T-cell (primary cell): ENCODE measurements at places on chromosomes 13 and 19. TPM values are rescaled to one million over a fixed set of nuclear protein-coding genes. Genes with fewer than 3 reads are reported as not detected.

DNA sequence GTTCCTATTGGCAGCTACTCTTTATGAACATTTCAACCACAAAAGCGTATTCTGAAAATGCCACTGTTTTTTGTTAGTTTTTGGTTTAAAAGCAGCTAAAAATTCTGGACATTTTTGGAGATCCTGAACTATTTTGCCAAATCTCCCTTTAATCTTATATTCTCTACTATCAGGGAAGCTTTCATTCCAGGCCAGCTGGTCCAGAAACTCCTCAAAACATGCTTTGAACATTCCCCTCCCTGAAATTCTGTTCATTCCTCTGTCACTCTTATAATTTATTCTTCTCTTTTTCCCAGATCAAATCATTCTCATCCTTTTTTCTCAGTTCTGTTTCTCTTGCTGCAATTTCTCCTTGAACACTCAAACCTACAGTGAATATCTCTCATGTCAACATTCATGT, 790.9 kb upstream of the ARGLU1 start:
- H3K27me3 ChIP-seq, result no peaks in the 10 kb centered on the region
- no peak overlapping the region for H3K4me3 ChIP-seq
- H3K4me1 ChIP-seq, result no peaks in the 10 kb centered on the region
- H3K27ac ChIP-seq, result no peak overlapping the region
- H3K36me3 ChIP-seq, result no peaks in the 10 kb centered on the region

DNA sequence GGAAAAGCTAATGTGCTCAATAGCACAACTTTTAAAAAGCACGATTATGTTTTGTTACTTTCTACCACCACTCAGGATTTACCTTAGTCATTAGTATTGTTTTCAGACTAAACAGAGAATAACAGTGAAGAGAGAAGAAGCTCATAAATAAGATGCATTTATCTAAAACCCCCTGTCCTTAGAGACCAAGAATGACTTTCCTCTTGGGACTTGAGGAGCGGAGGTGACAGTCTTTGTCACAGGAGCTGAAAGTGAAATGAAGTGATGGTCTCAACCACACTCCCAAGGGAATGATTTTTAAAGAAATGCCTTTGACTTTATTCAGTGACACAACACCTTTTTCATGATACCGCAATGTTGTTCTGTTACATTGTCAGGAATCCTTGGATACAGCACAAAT, 190.6 kb upstream of the NBEA start:
- no peak for DNase-seq
- H3K27me3 ChIP-seq, result peaks cover 11% of the 10 kb centered on the region
- H3K27ac ChIP-seq, result no peak overlapping the region
- H3K36me3 ChIP-seq, result no peaks in the 10 kb centered on the region

DNA sequence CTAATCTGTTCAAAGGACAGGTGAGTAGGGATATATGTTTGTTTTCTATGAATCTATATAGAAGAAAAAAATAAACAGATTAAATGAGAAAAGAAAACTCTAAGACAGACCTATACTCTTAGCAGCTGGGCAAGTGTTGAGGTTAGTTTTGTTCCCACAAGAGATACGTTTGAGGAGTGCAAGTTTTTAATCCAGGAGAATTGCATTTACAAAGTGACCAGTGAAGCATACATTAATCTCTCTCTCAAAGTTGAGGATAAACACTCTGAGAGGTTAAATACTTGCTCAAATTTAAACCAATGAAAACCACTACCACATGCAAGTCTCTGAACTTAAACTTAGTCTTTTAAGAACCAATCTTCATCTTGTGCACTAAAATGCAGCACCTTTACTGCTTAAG, 930.5 kb upstream of the MIR17HG start:
- DNase-seq, result no peak
- H3K27ac ChIP-seq, result no peak overlapping the region
- H3K36me3 ChIP-seq, result no peaks in the 10 kb centered on the region
- H3K4me3 ChIP-seq, result no peak overlapping the region
- no peaks in the 10 kb centered on the region for H3K4me1 ChIP-seq
- H3K27me3 ChIP-seq, result no peaks in the 10 kb centered on the region

GRCh38 chr19:45446944-45447343, 20.9 kb upstream of the FOSB start:
- peaks cover 9% of the 10 kb centered on the region for H3K4me1 ChIP-seq
- H3K27ac ChIP-seq, result no peak overlapping the region
- no peak for DNase-seq
- no peak overlapping the region for H3K4me3 ChIP-seq

GRCh38 chr13:27621116-27621365, 651 bp upstream of the POLR1D start:
- peak overlapping the region; percentile 96 for H3K27ac ChIP-seq
- H3K36me3 ChIP-seq, result no peaks in the 10 kb centered on the region
- peaks cover 21% of the 10 kb centered on the region for H3K4me1 ChIP-seq

- H3K27ac ChIP-seq, result no peak overlapping the region
- no peak for DNase-seq
- no peak overlapping the region for H3K4me3 ChIP-seq
Observed at GRCh38 chr19:434152-434960, 25.4 kb upstream of the C2CD4C start.

DNA sequence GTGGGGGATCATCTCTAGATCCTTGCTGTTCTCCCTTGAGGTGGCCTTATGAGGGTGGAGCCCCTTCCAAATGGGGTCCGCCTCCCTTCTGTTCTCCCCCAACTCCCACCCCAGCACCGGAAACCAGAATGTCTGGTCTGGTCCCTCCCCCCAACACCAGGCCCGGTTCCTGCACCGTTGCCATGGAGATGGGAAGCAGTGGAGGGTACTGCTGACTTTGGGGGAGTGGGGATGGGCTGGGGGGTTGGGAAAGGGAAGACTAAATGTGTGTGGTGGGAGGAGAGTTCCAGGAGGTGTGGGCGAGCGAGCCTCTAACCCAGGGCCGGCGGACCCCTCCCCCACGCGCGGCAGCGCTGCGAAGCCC, 1.7 kb downstream of the SHANK1 start:
- H3K27me3 ChIP-seq, result peaks cover 4% of the 10 kb centered on the region
- H3K27ac ChIP-seq, result no peak overlapping the region
- no peak overlapping the region for H3K4me3 ChIP-seq
- DNase-seq, result no peak
- peaks cover 27% of the 10 kb centered on the region for H3K4me1 ChIP-seq
- no peaks in the 10 kb centered on the region for H3K36me3 ChIP-seq

DNA sequence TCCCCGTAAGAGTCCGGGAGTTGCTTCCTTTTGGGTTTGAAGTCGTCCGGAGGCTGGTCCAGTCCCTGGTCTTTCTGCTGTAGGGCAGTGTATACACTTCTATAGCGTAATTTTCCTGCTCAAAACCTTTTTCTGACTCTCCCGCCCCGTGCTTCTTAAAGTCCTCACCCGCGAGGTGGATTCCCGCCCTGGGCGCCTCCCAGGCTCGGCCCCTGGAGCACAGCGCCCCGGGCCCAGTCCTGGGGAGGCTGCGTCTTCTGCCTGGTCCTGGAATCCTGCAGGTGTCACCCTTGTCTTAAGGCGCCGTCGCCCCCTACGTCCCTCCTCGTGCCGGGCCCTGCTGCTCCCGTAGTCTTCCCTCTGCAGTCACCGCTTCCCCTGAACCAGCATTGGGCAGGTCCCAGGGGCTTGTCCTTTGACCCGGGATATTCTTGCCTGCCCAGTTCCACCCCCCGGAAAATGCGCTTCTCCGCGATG, 34.4 kb upstream of the ZNF808 start:
- no peaks in the 10 kb centered on the region for H3K36me3 ChIP-seq
- H3K4me3 ChIP-seq, result peak overlapping the region; percentile 44
- H3K27me3 ChIP-seq, result peaks cover 13% of the 10 kb centered on the region
- DNase-seq, result no peak

GRCh38 chr19:23901360-23901759, 13.3 kb upstream of the ZNF726 start:
- H3K36me3 ChIP-seq, result no peaks in the 10 kb centered on the region
- H3K27me3 ChIP-seq, result no peaks in the 10 kb centered on the region
- no peaks in the 10 kb centered on the region for H3K4me1 ChIP-seq

DNA sequence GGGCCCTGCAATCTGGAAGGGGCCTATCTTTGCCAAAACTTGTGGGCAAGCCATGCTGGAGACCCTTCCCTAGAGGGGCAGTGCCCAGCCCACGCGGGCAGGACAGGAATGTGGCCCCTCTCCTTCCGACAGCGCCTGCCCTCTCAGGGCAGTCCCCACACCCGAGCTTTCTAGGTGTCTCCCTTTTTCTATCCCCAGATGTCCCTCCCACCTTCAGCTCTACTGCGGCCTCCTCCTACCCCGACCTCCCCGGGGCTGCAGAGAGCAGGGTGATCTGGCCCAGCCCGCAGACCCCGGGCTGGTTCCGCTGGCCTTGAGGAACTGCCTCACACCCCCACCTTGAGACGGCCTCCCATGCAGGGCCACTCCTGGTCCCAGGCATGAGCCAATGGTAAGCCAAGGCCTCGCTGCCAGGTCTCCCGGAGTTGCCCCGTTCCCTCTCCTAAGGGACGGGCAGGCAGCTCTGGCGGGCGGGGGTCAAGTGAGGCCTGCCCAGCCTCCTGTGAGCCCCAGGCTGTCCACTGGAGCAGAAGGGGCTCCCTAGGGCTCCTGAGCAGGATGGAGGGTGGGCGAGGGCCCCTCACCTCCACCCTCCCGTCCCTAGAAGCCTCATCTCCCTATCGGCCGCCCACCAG, 39.7 kb downstream of the KLF2 start:
- no peak for DNase-seq
- no peaks in the 10 kb centered on the region for H3K36me3 ChIP-seq
- no peak overlapping the region for H3K4me3 ChIP-seq
- no peaks in the 10 kb centered on the region for H3K27me3 ChIP-seq
- peak overlapping the region; percentile 96 for H3K27ac ChIP-seq

GRCh38 chr13:83829810-83830209, 52.5 kb downstream of the SLITRK1 start:
- no peaks in the 10 kb centered on the region for H3K36me3 ChIP-seq
- DNase-seq, result no peak
- no peaks in the 10 kb centered on the region for H3K27me3 ChIP-seq
- no peak overlapping the region for H3K4me3 ChIP-seq

GRCh38 chr13:49464621-49465325, 20.7 kb downstream of the SETDB2 start:
- no peaks in the 10 kb centered on the region for H3K27me3 ChIP-seq
- no peak for DNase-seq
- H3K36me3 ChIP-seq, result peaks cover 61% of the 10 kb centered on the region
- no peak overlapping the region for H3K4me3 ChIP-seq

- peak overlapping the region; percentile 42 for H3K4me3 ChIP-seq
- H3K27ac ChIP-seq, result no peak overlapping the region
Observed at GRCh38 chr19:1266916-1267476, 2.1 kb upstream of the CIRBP start.

GRCh38 chr19:34487651-34488051, 6.1 kb downstream of the WTIP start:
- no peaks in the 10 kb centered on the region for H3K36me3 ChIP-seq
- H3K4me3 ChIP-seq, result no peak overlapping the region
- H3K27me3 ChIP-seq, result no peaks in the 10 kb centered on the region

- no peaks in the 10 kb centered on the region for H3K36me3 ChIP-seq
- H3K4me3 ChIP-seq, result no peak overlapping the region
- no peaks in the 10 kb centered on the region for H3K27me3 ChIP-seq
- no peak overlapping the region for H3K27ac ChIP-seq
- no peak for DNase-seq
Observed at GRCh38 chr13:80612804-80613203, 271.9 kb upstream of the SPRY2 start.

The PKN1 gene
- total RNA-seq, result 272 TPM

The AKAP8 gene
- 87.7 TPM for total RNA-seq

The CEACAM1 gene
- 9.9 TPM for total RNA-seq

The CHST8 gene
- total RNA-seq, result not detected
